Epithelial cell of esophagus (primary cell): ENCODE measurements at places on chromosomes 1 and 21.

GRCh38 chr1:30451532-30452125, 271.8 kb downstream of the MATN1 start:
- no peak for DNase-seq

DNA sequence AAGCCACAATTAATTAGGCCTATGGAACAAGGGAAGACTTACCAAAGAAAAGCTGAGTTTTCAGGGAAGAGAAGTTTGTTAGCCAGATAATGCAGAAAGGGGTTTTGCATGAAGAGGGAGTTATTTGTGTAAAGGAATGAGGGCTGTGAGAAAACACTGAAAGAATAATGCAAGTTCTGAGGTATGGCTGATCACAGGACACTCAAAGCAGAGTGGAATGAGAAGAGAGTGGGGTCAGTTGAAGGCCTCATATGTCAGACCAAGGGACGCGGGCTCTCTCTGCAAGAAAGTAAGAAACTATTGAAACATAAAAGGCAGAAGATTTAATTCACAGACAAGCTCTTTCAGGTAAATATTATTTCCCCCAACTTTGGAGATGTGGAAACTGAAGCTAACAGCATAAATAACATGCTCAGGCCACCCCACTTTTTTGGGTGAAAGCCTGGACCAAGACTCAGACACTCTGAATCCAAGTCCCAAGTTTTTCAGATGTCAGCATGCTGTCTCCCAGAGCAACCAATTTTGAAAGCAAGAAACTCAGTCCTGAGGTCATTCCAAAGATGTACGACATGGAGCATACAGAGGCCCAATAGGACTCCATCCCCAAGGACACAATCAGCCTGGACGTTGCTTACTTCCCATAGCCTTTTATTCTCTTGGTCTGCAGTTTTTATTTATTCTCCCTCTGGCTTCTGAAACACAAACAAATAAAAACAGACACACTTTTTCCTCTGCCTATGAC, 47.3 kb upstream of the FGGY start:
- no peak for DNase-seq

DNA sequence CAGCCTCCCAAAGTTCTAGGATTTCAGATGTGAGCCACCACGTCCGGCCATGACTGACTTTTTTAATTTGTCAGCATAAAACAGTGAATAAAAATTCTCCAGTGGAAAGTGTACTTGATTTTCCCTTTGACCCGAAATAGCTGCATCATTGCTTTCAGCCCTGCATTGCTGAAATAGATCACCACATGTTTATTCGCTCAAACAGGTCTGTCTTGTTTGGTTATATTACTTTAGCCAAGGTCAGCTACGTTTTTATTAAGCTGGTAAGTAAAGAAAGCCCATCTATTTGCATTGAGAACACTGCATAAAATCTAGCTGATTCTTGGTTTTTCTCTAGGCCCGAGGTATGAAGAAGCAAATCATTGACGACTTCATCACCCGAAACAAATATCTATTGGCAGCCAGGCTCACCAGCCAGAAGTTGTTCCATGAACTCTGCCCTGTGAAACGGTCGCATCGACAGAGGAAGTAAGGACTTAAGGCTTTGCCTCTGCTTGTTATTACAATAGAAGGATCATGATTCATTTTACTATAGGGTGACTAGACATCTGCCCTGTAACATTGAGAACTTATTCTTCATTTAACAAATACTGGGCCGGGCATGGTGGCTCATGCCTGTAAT, 25.6 kb downstream of the AGMAT start:
- DNase-seq: peak; percentile 88

- DNase-seq: no peak
Observed at GRCh38 chr1:18285538-18285924, 177.9 kb downstream of the IGSF21 start.

DNA sequence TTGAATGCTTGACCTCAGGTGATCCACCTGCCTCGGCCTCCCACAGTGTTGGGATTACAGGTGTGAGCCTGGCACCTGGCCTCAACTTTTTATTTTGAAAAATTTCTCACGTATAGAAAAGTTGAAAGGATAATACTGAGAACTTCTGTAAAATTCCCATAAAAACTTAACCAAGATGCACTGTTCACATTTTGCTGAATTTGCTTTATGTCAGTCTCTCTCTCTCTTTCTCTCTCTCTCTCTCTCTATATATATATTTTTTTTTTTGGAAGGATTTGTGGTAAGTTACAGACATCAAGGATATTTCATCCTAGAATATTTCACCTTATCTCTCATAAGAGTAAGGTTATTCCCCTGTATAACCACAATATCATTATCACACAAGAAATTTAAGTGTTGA, 5.9 kb downstream of the PEX14 start:
- no peak for DNase-seq

GRCh38 chr1:47780469-47780995, 216.7 kb downstream of the TRABD2B start:
- no peak for DNase-seq

DNA sequence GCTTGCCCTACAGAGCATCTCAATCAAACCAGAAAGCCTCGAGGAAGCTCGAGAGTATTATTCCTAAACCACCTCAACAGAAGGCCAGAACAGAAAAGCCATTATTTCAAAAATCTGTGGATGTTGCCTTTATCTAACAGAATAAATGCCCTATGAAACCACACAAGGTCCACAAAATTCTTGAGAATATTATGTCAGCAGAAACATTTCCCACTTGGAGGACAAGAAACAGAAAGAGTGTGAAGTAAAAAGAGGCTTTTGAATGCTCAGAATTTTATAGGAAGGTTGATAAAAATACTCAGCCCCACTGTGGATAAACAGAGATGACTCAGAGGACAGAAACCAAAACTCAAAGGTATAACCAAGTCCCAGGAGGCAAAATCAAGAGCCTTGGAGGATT, 146.4 kb upstream of the LRRC7 start:
- peak; percentile 4 for DNase-seq

GRCh38 chr1:98870959-98871903, 133.4 kb downstream of the PLPPR5 start:
- DNase-seq: no peak

DNA sequence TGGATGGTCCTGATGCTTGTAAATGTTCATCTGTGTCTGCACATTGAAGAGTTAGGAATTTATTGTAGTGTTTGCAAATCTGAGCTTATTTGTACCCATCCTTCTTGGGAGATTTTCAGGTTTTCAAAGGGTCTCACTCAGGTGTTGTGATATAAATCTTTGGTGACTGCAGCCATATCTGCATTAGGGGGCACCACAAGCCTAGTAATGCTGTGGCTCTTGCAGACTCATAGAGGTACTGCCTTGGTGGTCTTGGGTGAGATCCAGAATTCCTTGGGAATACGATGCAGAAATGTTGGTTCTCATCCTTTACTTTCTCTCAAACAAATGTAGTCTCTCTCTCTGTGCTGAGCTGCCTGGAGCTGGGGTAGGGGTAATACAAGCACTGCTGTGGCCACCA, 405.9 kb downstream of the TTLL7 start:
- DNase-seq: no peak

GRCh38 chr1:237583756-237584155, 307.0 kb downstream of the ZP4 start:
- DNase-seq: no peak

DNA sequence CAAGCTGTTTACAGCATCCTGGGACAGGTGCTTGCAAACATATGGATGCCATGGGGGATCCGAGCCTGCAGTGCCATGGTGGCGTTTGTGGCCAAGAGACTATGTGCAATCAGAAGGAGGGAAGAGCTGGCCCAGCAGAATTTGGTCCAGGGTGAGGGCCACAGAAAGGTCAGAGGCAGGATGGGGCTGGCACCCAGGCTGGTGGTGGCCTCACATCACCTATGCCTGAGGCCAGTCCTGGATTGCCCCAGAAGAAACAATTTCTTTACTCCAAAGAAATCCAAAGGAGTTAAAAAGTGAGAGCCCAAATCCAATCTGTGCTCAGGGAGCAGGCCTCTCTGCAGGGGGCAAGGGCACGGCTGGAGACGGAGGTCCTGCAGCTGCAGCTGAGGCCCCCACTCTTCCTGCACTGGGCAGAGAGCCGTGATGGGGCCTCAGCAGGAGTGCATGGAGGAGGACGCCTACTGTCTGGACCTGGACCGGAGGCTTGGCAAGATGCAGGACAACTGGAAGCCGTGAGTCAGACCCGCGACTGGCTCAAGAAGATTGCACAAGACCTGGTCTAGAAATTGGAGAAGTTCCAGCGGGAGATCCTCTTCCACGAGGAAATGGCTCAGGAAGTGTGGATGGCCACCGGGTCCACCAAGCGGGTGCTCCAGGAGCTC, 163.5 kb downstream of the RYR2 start:
- DNase-seq: no peak

DNA sequence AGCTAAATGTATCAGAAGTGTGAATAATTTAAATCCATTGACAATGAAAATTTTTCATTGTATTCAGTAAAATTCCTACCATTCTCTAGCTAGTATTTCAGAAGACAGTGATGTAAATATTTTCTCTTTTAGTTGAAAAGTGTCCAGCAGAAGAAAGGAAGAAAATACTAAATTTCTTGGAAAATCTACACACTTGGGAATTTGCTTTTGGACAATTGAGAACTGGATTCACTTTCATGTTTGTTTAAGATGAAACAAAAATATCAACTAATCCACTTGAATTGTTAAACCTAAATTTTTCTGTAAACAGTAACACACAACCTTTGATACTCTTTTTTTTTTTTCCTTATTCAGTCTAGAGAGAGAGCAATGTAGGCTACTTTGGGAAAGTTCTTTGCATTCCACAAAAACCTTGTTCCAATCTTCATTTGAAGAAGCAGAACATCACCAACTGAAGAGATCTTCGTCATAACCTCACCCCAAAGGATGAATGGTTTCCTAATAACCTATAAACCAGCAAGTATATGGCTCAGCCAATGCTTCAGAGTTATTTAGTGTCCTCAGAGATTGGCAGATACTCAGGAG, 155.1 kb upstream of the GORAB start:
- DNase-seq: no peak

DNA sequence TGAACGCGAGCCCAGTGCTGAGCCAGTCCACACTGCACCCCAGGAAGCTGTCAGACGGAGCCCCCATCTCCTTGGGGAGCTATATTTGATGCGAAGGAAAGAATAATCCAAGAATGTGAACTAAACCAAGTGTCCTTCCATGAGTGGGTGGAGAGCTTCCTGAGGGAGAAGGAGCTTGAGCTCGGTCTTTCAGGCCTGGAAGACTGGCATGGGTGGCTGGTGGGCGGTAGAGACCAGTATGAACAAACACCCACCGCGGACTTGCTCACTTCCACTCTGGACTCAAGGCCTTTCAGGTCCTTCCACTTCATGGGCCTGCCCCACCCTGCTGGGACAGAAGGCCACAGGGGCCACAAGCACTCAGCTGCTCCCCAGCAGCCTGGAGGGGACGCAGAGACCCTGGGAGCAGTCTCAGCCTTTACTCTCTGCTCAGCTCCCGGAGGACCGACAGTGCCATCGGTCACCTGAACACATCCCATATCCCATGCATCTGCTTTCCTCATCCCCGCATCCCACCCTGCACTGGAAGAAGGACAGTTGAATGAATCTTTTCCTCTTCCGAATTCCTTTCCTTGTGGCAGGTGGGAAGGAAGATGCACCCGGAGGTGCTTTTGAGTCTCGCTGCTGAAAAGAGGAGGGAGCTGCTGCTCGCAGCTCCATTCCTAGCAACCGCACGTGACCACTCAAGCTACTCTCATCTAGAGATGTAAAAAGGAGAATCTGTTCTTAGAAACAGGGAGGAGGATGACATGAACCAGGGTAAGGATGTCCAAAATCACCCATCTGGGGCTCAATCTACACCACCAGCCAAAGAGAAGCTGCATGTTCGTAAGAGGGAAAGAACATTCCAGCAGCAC, 92.3 kb downstream of the PGBD5 start:
- no peak for DNase-seq

DNA sequence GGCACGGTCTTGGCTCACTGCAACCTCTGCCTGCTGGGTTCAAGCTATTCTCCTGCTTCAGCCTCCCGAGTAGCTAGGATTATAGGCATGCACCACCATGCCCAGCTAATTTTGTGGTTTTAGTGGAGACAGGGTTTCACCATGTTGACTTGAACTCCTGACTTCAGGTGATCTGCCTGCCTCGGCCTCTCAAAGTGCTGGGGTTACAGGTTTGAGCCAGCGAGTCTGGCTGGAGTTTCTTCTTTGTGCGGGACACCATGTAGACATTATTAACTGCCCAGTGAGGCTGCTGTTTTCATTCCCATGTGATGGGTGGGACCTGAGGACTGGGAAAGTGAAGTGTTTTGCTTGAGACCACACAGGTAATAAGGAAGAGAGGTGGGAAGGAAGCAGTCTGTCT, 23.3 kb downstream of the PLA2G5 start:
- no peak for DNase-seq

DNA sequence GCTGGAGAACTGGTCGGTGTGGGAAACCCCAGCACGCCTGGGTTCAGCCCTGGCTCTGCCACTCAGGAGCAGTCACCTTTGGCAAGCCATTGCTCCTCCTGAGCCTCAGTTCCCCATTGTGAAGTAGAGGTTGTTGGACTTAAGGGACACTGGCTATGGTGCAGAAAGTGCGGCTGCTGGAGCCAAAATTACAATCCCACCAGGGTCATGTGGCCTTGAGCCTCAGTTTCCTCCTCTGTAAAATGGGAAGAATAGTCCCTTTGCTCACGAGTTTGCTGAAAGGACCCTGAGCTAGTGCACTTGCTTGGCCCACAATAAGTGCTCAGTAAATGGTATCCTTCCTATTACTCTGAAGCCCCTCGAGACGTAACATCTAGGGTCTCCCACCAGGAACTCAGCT, 14.6 kb upstream of the TAS1R2 start:
- DNase-seq: no peak

DNA sequence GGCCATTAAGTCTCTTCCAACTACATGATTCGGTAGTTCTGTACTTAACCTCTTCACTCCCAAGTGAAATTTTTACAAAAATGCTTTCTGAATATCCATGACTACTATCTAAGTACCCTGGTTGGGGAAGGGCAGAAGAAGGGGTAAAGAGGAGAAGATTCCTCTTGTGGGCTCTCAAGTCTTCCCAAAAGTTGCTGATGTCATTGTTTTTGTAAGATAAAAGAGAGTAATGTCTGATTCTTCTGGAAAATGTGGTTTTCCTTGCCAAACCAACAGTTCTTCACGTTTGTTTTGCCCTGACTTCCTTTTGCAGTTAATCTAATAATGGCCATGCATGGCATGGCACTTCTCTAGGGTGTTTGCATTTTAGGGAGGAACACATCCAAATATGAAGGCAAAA, 34.7 kb upstream of the AK4 start:
- DNase-seq: no peak

DNA sequence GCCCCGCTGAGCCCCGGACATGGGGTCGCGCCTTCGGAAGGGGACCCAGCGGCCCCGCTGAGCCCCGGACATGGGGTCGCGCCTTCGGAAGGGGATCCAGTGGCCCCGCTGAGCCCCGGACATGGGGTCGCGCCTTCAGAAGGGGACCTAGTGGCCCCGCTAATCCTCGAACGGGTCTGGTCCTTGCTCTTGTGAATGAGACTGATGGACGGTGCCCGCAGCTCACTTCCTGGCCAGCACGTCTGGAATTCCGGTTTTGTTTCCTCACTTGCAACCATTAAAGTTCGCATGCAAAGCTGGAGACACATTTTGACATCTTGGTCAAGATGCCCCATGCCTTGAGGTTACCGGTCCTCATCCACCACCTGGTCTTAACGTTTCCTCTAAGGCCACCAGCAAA, 5.6 kb downstream of the WRAP73 start:
- no peak for DNase-seq

GRCh38 chr1:226820941-226821718, 49.3 kb upstream of the PSEN2 start:
- peak; percentile 95 for DNase-seq

GRCh38 chr1:145963265-145964019, 933 bp downstream of the ANKRD34A start:
- DNase-seq: peak; percentile 61

GRCh38 chr1:193293726-193294125, 107.3 kb upstream of the B3GALT2 start:
- no peak for DNase-seq
